ENCODE measurements at places on chromosomes 2 and 18. TPM values are rescaled to one million over a fixed set of nuclear protein-coding genes. Genes with fewer than 3 reads are reported as not detected.

- no peaks in the 10 kb centered on the region for H3K27me3 ChIP-seq
- H3K36me3 ChIP-seq = no peaks in the 10 kb centered on the region
- no peak for DNase-seq
- H3K4me3 ChIP-seq = no peak overlapping the region
- no peak overlapping the region for H3K27ac ChIP-seq
- no peaks in the 10 kb centered on the region for H3K4me1 ChIP-seq
Measured at GRCh38 chr2:5285872-5286769, 406.1 kb upstream of the SOX11 start.

DNA sequence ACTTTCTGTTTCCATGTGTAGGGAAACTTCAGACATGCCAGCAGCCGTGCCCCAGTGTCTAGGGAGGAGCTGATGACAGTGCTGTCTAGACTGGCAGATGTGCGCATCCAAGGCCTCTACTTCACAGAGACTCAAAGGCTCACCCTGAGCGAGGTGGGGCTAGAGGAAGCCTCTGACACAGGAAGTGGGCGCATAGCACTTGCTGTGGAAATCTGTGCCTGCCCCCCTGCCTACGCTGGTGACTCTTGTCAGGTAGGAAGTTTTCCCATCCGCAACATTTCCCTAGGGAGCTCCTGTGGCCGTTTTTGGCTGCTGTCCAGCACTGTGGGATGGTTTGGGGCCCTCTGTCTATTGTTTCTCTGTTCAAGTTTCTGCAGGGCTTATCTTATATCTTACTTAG is 143.1 kb upstream of the TTC39C start:
- DNase-seq = no peak
- H3K4me1 ChIP-seq = no peaks in the 10 kb centered on the region
- H3K27ac ChIP-seq = no peak overlapping the region
- no peak overlapping the region for H3K4me3 ChIP-seq
- no peaks in the 10 kb centered on the region for H3K27me3 ChIP-seq

GRCh38 chr2:218990612-218991011 is 2.6 kb downstream of the CRYBA2 start:
- peak; percentile 37 for DNase-seq
- H3K27me3 ChIP-seq = peaks cover 2% of the 10 kb centered on the region
- no peak overlapping the region for H3K27ac ChIP-seq
- no peak overlapping the region for H3K4me3 ChIP-seq
- no peaks in the 10 kb centered on the region for H3K4me1 ChIP-seq
- H3K36me3 ChIP-seq = no peaks in the 10 kb centered on the region

DNA sequence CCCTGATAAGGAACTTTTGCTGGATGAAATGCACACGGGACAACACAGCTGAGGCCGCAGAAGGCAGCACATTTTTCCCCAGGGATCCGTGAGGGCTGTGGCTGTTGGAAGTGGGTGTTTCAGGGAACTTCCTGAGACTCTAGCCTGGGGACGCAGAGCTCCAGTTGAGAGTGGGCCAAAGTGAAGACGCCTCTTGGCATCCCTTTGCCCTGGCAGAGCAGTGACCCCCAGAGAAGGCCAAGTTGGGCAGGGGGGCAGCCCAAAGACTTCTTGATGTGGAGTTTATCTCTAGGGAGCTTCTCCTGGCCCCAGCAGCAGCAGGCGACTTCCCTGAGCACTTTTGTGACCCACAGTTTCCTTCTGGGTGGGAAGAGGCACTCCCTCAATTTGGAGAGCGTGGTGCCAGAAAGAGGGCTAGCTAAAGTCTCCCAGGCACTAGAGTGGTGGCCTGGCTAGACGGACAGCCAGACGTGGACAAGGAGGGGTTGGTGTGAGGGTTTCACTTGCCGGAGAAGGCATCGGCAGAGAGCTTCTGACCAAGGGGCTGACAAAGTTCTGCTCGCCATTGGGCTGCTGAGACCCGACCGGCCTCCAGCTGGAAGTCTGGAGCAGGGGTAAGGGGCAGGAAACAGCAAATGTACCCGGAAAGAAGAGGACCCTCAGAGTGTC is 108.8 kb downstream of the ACKR3 start:
- H3K36me3 ChIP-seq = no peaks in the 10 kb centered on the region
- H3K27ac ChIP-seq = no peak overlapping the region
- no peak for DNase-seq
- peaks cover 8% of the 10 kb centered on the region for H3K4me1 ChIP-seq
- H3K4me3 ChIP-seq = no peak overlapping the region

Gene GALNT5
- 0.88 TPM for polyA plus RNA-seq

Gene MAP3K20
- 25.6 TPM for polyA plus RNA-seq

Data from aorta (tissue), 5 donors.